Mucosa of descending colon (tissue), 3 donors: ENCODE measurements at places on chromosomes 16 and 17. TPM values are rescaled to one million over a fixed set of nuclear protein-coding genes. Genes with fewer than 3 reads are reported as not detected.
A peak's percentile ranks its signal among the peaks of the same experiment; 100 is the strongest.

Gene METTL23
- 28.7 TPM for total RNA-seq

Gene SMTNL2
- total RNA-seq = 1.5 TPM

DNA sequence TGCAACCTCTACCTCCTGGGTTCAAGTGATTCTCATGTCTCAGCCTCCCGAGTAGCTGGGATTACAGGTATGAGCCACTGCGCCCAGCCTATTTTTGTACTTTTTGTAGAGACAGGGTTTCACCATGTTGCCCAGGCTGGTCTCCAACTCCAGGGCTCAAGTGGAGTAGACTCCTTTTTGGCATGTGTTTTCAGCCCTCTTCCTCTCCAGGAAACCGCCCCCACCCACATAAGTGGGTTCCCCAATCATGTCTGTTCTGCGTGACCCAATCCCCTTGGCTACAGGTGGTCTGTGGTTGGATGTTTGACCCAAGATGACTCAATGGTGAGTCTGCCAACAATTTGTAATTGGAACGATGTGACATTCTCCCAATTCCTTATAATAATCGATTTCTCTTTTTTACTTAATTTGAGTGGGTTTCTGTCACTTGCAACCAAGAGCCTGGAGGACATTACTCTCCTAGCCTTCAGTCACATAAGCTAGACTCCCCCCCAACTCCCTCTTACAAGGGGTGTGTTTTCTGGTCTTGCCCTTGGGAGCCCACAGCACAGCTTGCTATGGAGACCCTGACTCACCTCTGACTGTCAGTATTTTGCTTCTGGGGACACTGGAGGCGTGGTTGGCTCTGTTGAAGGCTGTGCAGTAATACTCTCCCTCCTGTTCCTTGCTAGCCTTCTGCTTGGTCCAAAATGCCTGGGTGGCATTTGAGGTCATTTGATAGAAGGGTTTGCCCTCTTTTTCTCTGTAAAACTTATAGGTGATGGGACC, 34.9 kb downstream of the PECAM1 start:
- no peak for DNase-seq

DNA sequence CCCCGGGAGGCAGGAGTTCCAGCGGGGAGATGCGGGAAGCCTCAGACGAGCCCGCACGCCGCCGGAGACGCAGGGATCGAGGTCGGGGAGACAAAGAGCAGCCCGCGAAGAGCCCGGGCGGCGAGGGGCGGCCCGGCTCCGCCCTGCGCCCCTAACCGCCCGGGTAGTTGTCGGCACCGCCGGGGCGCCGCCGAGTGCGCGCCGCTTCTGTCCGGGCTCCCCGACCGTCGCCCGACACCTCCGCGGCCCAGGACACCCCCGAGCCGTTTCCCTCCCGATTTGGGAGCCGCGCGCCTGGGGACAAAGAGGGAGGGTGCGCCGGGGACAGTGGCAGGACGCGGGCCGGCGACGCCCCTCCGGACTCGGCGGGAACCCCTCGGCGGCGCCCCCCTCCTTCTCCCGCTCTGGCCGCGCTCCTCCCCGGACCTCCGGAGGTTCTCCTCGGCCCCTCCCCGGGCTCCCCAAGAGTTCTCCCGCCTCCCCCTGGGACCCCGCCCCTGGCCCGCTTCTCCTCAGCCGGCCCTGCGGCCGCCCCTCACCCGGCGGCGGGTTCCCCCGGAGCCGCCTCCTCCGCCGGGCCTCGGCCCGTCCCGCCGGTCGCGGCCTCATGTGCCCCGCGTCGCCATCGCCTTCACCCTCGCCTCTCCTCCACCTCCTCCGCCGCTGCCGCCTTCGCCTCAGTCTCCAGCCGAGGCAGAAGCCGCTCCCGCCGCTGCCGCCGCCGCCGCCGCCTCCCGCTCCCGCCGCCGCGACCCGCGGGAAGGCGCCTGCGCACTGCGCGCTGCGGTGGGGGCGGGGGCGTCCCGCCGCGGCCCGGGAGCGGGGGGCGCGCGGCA, at the start of gene GJC1:
GJC1 (minus strand) TSS at position 765 of the 836 bp plus-strand sequence. CDS start 24,470 bp downstream, outside the sequence.
- DNase-seq = no peak

DNA sequence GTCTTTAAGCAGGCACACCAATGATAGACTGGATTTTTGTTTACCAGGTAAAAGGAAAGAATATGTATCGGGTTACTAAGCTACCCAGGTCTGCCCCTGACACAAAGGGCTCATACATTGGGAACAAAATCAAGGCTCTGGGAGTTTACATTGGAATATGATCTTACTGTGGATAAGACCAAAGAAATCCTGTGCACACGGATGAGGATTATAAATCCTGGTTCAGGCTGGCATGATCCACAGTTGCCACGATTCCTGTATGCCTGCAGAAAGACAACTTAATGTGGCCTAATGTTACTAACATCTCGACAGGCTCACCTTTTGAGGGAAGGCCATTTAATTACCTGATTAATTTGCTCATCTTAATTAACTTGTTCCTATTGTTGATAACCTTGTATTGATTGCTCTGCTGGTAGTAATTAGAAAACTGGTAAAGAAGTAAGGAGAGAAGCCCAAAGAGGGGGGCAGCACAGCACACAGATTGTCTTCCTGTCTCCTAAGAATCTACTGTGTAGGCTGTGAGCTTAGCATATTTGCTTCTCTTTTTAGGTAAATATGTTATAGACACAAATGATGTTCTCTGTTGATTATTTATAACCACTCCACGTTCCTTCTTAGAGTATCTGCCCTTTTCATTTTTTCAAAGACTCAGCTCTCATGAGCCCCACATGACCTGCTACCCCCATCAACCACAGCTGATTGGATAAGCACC, 51.0 kb upstream of the TOX3 start:
- DNase-seq = peak; percentile 85

- no peak for DNase-seq
Observed at GRCh38 chr17:8470447-8471047, 34.9 kb downstream of the NDEL1 start.

- peak; percentile 34 for DNase-seq
Observed at GRCh38 chr16:67235816-67236562, 9.1 kb downstream of the TMEM208 start.

DNA sequence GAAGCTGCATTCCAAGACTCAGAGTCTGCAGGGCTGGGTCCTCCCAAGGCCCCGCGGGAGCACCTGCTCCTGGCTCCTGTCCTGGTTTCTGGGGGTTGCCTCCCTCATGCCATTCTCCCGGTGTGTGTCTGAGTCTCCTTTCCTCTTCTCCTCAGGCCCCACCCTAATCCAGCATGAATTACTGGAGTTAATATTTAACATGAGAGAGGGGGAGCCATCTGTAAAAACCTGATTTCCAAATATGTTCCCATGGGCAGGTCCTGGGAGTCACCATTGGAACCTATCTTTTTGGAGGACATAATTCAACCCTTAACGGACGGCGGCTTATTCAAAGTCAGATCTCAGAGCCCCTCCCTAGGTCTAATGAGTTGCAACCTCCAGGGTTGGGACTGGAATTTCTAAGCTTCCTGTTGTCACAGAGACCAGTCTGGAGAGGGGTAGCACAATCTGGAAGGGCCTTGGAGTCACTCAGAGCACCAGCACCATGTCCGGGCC, 5.4 kb downstream of the C17orf99 start:
- peak; percentile 82 for DNase-seq

DNA sequence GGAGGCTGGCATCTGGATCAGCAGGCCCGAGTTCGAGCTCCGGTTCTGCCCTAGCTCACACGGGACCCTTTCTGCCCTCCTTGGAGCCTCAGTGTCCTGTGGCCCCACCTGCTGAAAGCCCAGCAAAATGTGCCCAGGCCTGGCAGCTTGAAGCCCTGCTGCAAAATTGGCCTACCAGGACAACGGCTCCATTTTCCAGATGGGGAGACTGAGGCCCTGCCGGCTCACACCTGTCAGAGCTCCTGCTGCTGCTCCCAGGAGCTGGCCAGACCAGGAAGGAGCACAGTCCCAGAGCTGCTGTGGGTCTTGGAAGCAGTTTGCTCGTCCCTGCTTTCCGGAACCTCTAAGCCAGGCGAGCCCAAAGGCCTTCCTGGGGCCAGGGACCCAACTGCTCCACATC, 17.4 kb downstream of the ZNF469 start:
- no peak for DNase-seq

GRCh38 chr17:36941265-36942010, 4.2 kb downstream of the LHX1 start:
- no peak for DNase-seq

Gene AIPL1
- not detected for total RNA-seq

GRCh38 chr17:71464751-71465150, 656.1 kb upstream of the SOX9 start:
- no peak for DNase-seq

- DNase-seq = no peak
Observed at GRCh38 chr17:72622661-72623433, 469.6 kb downstream of the SLC39A11 start.

DNA sequence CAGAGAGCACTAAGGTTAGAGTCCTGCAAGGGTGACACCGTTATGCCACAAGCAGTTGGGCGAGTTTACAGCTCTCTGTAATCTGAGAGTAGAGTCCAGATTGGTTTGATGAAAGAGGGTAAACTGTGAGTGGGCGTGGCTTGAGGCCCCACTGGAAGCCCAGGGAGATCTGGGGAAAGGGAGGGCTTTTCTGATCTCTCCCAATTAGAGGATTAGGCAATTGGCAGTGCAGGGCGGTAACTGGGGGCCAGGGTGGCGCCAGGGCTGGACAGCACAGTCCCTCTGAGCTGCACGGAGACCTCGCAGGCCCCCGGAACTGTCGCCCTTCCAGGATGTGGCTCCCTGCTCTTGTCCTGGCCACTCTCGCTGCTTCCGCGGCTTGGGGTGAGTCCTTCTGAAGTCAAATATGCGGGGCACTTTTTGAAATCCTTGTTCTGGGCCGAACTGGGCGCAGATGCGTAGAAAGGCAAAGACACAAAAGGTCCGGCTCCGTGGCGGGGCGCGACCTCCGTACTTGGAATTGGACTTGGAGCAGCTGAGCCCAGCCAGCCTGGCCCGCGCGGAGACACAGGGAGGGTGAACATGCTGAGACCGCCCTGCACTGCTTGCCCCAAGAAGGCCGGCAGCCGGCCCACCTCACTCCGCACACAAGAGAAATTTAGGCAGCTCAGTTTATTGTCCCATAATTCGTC, 72.4 kb downstream of the CES1 start:
- DNase-seq = peak; percentile 52
